Heart right ventricle (tissue), 16 donors: ENCODE measurements at places on chromosomes 2 and 18.
A peak's percentile ranks its signal among the peaks of the same experiment; 100 is the strongest.

DNA sequence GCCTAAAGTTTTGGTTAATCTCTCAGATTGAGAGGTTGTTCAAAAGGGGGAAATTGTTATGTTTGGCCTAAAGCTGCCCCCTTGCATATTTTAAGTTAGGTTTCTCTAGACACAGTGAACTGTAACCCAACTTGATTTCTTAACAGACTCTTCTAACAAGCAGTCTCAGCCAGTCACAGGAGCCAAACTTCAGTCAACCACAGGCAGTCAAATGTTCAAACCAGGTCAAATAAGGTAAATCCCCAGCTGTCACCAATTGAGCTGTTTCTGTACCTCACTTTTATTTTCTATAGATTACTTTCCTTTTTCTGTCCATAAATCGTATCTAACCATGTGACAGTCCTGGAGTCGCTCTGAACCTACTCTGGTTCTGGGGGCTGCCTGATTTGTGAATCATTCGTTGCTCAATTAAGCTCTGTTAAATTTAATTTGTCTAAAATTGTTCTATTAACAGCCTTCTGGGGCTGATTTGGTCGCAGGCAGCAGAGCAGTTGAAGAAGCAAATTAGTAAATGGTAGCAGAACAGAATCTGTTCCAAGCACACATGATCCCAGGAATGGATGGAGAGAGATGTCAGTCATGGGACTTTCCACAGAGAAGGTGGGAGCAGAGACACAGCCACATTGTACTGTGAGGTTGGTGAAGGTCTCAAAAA is 16.4 kb upstream of the NFU1 start:
- no peak for DNase-seq

DNA sequence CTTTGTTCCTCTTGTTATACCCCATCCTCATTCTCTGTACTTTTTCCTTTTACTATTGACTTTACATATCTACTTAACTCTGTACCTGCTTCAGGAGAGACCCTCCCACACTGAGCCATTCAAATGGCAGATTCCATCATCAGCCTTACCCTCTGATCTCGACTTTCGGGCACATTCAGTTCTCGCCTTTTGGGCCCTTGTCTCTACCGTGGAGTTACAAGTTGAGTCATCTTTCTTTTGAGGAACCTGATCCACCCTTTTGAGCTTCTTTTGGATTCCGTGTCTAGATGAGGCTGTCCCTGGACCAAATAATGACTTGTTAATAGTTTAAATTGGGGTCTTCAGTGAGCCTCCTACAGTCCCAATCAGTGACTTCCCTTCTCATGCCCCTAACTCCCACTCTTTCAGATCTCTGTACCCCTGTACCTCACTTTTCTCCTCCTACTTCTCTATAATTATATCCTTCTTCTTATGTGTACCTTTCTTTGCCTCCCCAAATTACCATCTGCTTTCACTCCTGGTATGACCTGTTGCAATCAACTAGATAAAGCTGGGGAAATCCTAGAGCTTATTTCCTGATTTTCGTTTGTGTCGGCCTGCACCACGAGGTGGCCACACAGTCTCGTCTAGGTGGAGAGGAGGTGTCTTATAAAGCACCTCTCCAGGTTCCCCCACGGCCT is 17.2 kb downstream of the SP110 start:
- DNase-seq: no peak

- no peak for DNase-seq
These were observed 213.3 kb downstream of the SETBP1 start for GRCh38 chr18:44893966-44894365.

- no peak for DNase-seq
These were observed 218.2 kb downstream of the CYP26B1 start for GRCh38 chr2:71929482-71929772.

GRCh38 chr2:231819447-231820042 is 33.3 kb downstream of the COPS7B start:
- DNase-seq: no peak

DNA sequence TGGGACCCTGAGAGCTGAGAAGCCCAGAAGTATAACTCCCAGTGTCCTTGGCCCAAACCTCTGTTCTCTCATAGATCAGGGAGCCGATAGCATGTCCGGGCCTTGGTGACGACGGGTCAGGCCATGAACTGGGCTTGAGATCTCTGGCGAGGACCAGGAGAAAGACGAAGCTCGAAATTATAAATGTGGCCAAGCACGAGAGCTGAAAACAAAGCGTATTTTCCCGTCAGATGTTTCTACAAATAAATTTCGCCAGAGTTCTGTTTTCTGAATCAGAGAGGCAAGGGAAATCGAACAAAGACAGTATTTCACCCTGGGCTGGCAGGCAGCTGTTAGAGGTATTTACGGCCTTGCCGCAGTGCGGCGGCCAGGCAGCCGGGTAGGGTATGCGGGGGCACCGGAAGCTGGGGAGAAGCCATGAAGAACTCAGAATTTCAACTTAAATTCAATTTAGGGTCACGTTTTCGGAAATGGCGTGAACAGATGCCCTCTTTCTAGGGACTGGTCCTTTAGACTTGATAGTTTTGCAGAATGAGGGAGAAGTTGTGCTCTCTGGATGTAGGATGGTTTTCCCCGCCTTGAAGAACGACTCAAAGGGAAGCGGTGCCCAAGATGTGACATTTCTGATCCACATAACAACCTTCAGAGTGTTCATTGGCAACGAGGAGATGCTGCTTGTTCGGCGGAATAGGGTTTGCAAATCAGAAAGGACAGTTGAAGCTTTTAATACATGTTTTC is 9.6 kb downstream of the HOXD8 start:
- DNase-seq: no peak

DNA sequence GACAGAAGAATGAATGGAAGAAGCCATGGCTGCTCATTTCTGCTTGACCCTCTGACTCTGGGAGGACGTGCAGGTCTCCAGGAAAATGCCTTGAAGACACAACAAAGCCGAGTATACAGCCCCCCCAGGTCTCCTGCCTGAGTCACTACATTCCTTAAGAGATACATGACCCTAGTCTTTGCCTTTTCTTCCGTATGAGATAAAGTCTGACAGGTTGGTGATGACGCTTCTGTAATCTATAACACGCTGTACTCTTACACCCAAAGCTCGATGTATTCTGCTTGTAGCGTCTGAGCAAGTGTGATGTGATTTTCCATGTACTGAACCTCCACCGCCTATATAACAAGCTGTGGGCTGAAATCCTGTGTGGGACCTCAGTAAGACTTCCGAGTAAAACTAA is 77.3 kb downstream of the KCTD1 start:
- no peak for DNase-seq

DNA sequence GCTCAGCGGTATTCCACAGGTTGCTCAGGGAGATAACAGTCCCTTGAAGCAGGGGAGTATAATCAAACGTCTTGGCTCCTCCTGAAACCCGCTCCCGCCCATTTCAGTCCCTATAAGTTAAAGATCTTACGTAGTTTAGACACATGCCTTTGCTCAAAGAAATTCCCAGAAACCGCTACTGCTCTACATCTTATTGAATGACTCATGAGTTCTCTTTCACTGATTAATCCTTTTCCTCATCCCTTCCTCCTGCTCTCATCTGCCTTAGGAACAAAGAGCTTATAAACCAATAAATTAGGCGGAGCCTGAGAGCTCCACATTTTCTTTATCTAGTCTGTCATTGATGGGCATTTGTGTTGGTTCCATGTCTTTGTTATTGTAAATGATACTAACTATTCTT is 4.2 kb upstream of the SERPINB4 start:
- DNase-seq: no peak

- DNase-seq: no peak
These were observed 39.0 kb upstream of the STRN start for GRCh38 chr2:37005118-37005868.

DNA sequence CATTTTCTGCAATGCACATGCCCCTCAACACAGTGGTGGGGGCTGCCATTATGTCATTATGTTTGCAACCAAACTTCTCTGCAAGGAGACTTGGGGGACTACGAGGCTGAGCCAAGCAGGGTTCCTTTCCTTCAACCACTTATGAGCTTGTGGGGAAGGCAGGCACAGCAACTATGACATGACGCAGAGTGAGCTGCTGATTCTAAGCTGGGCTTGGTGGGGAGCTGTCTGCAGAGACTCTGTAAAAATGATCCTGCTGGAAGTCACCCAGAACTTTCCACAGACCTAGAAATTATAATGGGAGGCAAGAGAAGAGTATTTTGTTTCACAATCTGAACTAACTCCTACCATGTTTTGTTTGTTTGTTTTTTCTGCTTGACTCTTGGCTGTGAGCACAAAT is 55.6 kb downstream of the INPP5D start:
- no peak for DNase-seq

DNA sequence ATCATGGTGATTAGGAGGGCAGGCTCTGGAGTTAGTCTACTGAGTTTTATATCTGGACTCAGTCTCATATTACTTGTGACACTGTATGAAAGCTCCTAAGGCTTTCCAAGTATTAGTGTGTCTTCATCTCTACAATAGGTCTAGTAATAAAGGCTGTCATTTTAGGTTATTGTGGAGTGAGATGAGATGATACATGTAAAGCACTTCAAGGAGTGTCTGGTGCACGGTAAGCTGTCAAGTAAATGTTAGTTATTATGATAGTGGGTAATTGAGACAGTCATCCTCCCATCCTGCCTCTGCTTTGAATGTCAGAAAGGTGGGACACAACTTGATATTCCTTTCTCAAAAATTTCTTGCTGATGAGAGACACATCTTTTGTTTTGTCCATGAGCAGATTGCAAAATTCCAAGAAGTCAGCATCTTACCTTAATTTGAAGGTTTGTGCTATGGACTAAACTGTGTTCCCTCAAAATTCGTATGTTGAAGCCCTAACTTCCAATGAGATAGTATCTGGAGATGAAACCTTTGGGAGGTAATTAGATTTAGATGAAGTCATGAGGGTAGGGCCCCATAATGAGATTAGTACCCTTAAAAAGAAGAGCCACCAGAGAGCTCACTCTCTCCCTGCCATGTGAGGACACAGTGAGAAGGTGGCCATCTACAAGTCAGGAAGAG is 41.4 kb upstream of the UPP2 start:
- DNase-seq: no peak

DNA sequence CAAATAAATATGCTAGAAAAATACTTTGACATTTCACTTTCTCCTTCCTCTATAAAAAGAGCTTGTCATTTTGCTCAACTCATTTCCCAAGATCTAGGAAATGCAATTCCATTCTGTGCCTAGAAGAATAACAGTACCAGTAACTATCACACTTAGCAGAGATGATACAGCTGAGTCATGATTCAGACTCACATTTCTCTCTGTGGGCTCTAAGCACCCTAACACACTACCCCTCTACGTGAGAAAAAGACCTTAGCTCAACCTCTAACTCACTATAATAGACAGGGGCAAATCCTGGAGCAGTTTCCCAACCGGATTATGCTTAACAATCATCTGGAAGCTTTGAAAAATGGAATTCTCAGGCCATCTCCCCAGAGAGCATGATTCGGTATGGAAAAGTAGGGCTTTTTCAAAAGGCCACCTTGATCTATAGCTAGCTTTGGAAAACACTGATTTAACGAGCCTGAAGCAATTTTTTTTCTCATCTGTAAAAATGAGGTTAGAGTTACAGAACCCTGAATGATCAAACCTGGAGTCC is 1312.3 kb upstream of the PIK3C3 start:
- no peak for DNase-seq

DNA sequence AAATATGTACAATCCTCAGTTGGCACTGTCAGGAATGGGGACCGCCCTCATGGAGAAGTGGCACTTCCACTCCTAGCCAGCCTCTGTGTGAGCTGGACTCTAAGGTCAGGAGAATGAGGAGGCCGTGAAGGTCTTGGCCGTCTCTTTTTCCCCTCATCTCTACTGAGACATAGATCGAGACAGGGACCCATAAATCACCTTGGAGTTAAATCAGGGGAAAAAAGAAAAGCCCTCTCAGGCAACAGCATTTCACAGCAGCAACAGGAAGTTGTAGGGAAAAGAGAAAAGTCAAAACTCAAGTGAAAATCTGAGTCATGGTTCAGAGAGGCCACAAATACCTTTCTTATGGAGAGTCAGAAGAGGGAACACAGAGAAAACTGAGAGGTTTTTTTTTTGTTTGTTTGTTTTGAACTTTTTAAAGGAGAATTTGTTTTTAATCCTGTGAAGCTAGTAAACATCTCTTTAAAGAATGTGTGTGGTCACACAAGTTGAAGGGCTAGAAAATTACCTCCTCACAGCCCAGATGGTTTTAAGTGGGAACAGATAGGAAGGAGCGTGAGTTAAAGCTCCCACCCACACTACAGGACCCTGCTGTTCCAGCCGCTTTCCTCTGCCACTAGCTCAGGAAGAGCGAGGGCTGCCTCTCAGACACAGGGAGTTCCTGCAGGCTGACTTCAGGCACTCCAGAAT is 30.6 kb upstream of the CYP1B1 start:
- DNase-seq: no peak

GRCh38 chr2:217429981-217430500 is 570.2 kb upstream of the TNP1 start:
- no peak for DNase-seq

DNA sequence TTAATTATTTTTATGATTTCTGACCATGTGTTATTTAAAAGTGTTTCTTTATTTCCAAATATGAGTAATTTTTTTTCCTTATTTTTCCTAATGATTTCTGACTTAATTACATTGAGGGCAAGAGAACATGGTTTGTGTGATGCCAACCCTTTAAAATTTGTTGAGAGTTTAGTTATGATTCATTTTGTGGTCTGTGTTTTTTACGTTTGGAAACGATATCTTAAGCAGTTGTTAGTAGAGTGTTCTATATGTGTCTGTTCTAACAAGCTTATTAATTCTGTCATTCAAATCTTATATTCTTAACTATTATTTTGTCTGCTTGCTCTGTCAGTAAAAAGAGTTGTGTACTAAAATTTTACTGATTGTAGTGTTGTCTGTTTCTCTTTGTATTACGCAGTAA is 15.0 kb downstream of the NAB1 start:
- no peak for DNase-seq

- no peak for DNase-seq
These were observed 26.8 kb downstream of the DIS3L2 start for GRCh38 chr2:231988179-231988866.

DNA sequence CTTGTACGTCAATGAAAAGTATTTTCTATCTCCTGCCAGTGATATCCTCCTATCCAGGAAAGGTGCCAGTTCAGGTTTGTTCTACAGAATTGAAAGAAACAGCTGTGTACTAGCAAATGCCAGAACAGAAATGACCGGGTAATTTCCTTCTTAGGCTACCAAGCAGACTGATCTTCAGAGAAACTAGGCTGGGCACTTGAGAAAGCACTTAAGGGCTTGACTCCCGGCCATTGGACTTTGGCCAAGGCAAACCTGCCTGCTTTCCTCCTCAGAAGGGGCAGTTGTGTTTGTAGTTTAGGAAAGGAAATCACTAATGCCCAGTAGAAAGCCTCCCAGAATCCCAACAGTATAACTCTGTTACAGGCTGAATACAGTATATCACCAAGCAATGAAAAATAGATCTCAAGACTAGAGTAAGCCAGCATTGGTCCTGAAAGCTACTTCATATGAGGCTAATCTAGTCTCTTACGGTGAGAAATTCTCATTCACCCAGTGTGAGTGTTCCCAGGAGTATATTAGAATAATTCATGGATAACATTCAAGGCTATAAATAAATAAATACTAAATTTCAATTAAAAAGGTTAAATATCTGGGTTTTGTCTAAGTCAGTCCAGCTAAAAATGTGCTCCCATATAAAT is 43.0 kb upstream of the COL5A2 start:
- peak; percentile 10 for DNase-seq
